ENCODE measurements at places on chromosomes 13 and 19.
A peak's percentile ranks its signal among the peaks of the same experiment; 100 is the strongest.

DNA sequence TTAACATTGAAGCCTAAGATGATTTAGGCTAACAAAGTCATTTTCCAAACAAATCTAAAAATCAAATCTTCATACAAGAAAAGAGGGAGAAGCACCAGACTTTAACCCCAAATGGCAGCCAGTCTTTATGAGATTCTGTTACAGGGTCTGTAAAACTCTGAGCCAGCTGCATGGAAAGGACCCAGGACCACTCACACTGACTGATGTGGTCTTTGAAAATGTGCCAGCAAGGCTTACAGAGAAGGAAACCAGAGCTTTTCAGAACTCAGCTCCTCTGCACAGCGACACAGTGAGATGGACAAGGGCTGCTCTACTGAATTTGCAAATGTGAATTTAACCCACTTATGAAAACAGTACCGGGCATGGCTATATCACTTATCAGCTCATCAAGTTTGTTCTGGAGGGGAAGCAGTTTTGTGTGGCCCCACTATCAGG is 98.8 kb upstream of the SERP2 start:
- no peak for DNase-seq

- no peak for DNase-seq
Measured at GRCh38 chr19:55552206-55552605, 6.9 kb upstream of the SBK3 start.

GRCh38 chr13:89846926-89847585 is 1500.4 kb upstream of the MIR17HG start:
- DNase-seq = no peak

GRCh38 chr13:21235174-21235573 is 58.7 kb downstream of the MRPL57 start:
- no peak for DNase-seq

GRCh38 chr19:33578697-33579096 is 43.1 kb upstream of the CHST8 start:
- no peak for DNase-seq

- no peak for DNase-seq
Measured at GRCh38 chr13:78777976-78778375, 119.0 kb upstream of the OBI1 start.

GRCh38 chr13:26236296-26236695 is 14.2 kb upstream of the RNF6 start:
- no peak for DNase-seq

- no peak for DNase-seq
Measured at GRCh38 chr19:39479916-39480315, 722 bp upstream of the TIMM50 start.

- DNase-seq = peak; percentile 96
Measured at GRCh38 chr19:18274781-18275356, 617 bp upstream of the IQCN start.

DNA sequence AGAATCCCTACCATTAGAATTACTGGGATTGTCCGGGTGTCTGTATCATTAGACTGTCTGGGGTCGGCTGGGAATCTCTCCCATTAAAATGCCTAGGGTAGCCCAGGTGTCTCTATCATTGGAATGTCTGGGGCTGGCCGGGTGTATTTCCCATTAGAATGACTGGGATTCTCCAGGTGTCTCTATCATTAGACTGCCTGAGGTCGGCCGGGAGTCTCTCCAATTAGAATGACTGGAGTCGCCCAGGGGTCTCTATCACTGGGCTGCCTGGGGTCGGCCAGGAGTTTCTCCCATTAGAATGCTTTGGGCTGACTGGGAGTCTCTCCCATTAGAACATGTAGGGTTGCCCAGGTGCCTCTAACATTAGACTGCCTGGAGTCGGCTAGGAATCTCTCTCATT is 1560.7 kb downstream of the UQCRFS1 start:
- DNase-seq = no peak

GRCh38 chr19:14112051-14112808 is 5.3 kb downstream of the PRKACA start:
- DNase-seq = no peak

GRCh38 chr13:61350341-61350740 is 65.3 kb downstream of the PCDH20 start:
- DNase-seq = no peak

All from foreskin fibroblast (primary cell).